Fibroblast of skin of left biceps (primary cell): ENCODE measurements at places on chromosomes 6 and 20.

- no peak for DNase-seq
Observed at GRCh38 chr6:6704103-6705060, 115.9 kb downstream of the LY86 start.

DNA sequence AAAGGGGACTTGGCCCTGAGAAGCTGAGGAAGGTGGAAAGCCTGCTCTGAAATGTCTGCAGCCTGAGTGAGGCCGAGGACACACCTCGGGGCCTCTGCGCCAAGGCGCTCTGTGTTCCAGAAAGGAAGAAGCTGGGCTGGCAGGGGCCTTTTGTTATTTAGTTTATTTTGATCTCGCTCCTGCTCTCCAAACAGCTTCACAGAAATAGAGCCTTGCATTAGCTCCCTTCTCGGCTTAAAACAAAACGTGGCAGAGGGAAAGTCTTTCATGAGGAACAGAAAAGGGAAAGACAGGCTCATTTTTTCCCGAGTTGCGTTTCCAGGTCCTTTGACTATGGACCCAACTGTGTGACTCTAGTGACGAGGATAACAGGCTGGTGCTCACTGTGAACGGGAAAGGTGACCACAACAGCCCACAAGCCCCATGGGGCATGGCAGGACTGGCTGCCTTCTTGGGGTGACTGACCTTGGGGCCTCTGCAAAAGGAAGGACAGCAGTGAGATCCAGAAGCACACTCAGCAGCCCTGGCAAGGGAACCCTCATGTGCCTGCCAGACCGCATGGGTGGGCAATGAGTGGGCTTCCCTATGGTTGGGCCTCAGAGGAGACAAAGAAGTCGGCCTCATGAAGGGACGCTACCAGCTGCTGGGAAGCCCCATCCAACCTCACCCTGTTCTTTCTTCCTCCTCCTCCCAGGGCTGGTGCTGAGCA lies 18.7 kb downstream of the LEMD2 start:
- no peak for DNase-seq

DNA sequence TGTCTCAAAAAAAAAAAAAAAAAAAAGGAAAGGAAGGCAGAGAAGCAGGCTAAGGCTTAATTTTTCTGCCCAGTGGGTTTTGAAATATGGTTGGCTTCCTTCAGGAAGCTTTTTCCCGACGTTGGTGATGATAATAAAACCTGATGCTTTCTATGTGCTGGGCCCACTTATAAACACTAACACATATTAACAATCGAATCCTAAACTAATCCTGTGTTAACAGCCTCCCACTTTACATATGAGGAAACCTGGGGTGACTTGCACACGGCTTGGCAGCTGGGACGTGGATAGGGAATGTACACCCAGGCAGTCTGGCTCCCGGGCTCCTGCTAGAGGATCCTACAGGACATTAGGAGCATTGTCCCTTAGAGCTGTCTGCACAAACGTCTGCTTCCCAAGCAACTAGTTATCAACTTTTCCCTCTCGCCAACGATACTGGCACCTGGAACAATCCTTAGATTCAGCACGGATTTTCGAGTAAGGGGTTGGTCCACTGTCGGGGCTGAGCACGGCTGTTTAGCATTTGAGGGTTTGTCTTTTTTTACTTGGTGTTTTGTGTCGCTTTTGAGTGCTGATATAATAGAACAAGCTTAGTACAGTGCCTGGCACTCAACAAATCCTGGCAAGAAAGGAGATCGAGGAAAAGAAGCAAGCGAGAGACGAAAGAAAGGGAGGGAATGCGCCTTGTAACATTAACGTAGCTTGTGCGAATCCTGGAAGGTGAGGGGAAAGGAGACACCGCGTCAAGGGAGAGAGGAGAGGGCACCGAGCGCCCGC lies 622 bp upstream of the KIZ start:
- no peak for DNase-seq

DNA sequence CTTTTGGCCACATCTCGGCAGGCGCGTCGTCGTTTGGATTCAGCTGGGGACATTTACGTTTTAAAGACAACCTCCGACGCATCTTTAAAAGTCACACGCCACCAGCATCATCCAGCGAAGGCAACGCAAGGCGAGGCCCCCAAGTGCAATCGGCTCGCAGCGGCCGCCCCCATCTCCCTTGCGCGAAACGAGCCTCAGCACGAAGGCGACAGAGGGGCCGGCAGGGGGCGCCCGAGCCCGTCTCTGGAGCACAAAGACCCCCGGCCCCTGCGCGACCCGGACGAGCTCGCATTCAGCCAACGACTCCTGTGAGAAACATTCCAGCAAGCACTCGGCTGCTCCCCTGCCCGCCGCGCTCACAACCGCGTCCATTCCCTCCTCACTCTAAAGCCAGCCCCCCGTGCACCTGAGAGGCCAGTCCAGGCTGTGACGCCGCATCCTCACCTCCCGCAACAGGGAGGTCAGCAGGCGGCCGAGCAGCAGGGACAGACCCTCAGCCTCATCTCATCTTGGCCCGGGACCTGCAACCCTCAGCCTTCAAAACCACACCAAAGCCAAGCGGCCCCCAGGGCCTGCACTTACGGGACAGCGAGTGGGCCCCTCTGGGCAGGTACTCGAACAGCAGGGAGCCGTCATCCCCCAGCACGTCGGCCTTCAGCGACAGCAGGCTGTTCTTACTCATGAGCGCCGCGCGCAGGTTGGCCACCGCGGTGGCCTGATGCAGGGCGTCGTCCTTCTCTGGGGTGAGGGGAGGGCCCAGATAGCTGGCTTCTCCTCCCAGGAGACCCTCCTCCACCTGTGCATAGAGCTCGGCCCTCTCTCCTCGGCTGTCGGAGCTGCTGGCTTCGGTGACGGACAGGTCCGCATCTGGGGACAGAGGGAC lies 35.8 kb downstream of the SLC2A4RG start:
- DNase-seq, result no peak

DNA sequence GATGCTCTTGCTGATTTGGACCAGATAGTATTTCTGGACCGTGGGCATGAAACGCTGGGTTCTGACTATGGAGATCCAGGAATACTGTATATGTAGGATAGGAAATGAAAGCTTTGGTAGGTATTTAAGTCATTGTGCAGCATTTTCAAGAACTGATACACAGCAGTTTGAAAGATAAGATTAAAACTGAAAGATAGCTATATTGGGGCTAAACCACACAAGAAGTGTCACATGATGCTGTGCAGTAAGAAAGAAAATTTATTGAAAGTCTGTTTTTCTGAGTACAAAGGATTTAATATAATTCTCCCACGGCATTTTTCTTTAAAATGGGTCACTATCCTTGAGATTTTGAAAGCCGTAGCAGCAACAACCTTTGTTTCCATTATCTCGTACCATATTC lies 305 bp downstream of the IL17A start:
- DNase-seq, result no peak

- DNase-seq, result no peak
Observed at GRCh38 chr6:96542702-96543101, 20.2 kb upstream of the FHL5 start.

- no peak for DNase-seq
Observed at GRCh38 chr6:42239333-42239732, 21.7 kb upstream of the MRPS10 start.

DNA sequence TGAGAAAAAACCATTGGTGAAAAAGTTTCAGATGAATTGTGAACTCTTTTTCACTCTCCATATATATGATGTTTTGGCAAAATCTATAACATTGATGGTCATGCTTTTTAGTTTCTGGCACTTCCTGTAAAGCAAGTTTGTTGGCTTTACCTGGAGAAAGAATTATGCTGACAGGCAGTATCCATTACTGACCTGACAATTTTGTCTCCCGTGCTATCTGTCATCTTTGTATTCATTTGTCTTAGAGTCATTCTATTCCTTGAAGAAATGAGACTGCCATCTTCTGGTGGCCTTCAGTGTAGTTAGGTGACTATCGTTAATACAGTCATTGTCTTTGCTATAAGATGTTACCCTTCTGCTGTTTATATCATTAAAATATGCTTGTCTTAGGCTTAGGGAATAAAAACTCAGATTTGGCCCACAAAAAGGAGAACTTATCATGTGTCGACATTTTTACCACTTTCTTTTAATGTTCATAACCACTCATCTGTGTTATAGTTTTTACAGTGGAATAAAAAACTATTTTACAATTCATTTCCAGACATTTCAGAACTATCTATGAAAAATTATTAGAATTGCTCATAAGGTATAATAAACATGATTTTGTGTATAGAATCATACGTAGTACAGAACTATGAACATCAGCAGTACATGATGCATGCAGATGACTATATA lies 707.0 kb downstream of the EPM2A start:
- DNase-seq, result no peak

- no peak for DNase-seq
Observed at GRCh38 chr6:53887316-53887715, 92.5 kb downstream of the LRRC1 start.

GRCh38 chr6:148074738-148075137 lies 267.9 kb upstream of the SASH1 start:
- DNase-seq, result no peak

DNA sequence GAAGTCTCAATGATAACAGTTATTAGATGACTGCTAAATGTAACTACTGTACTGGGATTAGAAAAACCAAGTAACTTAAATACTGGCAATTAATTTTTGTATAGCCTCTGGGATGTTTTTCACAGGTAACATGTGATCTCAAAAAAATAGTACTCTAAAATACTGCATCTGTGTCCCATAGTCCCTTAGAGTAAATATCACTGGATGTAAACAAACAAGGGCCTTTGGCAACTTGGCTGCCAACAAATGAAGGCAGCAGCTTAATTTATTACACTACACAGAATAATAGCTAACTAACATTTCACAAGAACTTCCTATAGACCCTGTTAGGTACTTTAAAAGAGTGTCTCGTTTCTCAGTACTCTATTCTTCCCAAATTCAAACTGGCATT lies 14.0 kb downstream of the ARHGAP18 start:
- no peak for DNase-seq

- no peak for DNase-seq
Observed at GRCh38 chr6:17233531-17233930, 47.6 kb upstream of the RBM24 start.

DNA sequence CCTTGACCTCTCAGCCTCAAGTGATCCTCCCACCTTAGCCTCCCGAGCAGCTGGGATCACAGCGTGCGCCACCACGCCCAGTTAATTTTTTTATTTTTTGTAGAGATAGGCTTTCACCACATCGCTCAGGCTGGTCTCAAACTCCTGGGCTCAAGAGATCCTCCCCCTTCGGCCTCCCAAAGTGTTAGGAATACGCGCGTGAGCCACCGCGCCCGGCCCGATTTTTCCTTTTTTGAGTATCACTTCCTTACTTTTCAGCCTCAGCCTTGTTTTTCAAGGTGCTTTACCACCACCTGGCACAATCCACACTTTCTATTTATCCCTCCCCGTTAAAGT lies 791 bp upstream of the STX11 start:
- DNase-seq, result no peak

DNA sequence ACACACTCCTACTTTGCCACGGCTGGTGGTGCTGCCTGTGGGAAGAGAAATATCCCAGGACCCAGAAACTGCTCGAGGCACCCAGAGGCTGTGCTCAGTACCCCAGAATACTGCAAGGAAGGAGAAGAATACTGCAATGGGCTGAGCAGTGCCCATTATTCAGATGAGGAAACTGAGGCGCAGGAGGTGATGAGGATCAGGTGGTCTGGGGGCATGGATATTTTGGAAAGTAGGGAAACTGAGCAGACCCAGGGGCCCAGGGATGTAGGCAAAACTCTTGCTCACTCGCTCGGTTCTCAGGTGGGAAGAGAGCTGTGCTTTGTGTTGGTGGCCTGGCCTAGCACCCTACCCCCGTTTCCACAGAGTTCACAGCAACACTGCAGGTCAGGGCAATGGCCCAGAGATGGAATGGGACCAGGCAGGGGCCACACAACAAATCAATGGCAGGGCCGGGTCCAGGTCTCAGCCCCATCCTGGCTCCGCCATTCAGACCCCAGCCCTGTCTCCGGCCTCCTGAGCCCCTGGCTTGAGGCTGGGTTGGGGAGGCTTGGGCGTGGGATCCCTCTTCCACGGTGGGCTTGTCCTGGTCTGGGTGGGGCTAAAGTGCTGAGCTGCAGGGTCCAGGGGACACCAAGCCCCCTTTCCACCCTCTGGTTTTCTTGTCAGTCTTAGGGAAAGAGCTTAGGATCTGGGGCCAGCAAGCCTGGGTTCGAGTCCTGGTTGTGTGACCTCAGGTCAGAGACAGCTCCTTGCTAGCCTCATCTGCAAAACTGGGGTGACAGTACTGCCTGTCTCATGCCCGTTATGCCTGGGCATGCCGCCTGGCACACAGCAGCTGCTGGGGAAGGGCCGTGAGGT lies 33.9 kb downstream of the SUN5 start:
- DNase-seq, result no peak

DNA sequence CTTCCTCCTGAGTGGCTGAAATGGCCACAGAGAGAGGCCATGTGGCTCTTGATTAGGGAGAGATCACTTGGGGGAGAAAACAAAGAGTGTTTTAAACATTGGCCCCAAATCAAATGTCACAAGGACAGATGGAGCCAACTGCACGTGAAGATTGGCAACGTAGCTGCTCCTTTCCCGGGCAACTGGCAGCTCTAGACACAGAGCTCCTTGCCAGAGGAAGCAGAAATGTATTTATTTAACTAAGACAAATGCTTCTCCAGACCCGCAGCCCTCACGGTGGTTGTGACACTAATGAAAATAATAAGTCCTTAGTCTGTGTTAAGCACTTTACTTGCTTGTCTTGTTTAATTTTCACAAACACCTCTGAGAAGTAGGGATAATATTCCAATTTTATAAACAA lies 49.6 kb upstream of the DSN1 start:
- DNase-seq, result no peak

DNA sequence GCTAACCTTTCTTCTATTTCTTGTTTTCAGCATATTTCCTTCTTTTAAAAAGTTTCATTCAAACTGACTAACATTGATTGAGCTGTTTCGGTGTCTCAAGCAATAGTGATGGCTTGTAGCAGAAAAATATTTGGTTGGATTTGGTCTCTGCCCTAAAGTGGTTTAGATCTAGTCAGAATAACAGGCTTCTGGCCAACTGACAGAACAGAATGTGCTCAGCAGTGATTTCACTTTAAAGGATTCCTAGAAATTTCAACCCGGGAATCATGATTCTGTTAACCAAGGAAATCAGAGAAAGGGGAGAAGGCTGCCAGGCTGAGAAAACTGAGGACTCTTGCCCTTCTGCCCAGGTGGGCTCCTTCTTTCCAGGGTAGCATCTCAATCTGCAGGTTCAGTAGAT lies 16.6 kb upstream of the GSTA1 start:
- DNase-seq, result no peak

DNA sequence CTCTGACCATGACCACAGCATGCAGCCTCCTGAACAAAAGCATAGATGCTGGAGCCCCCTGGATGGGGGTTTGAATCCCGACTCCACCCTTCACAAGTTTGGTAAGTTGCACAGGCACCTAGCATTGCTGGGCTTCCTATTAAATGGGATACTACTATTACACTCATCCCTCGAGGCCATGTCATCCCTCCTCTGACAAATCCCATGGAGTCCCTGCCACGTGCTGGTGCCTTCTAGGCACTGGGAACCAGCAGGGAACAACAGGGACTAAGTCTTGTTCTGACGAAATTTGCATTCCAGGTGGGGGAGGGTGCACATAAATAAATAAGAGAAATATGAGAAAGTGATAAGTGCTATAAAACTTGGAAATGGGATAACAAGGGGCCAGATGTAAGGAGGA lies 15.3 kb upstream of the SIRPA start:
- no peak for DNase-seq

GRCh38 chr6:51824940-51825339 lies 262.5 kb downstream of the PKHD1 start:
- DNase-seq, result no peak

GRCh38 chr20:41861772-41862422 lies 243.7 kb upstream of the CHD6 start:
- DNase-seq, result no peak

GRCh38 chr20:62824476-62825332 lies 7.9 kb downstream of the COL9A3 start:
- DNase-seq, result no peak

GRCh38 chr6:73803562-73804241 lies 107.7 kb downstream of the CD109 start:
- DNase-seq, result peak; percentile 95
